Pancreas (tissue), 10 donors: ENCODE measurements at places on chromosomes 2 and 18. TPM values are rescaled to one million over a fixed set of nuclear protein-coding genes. Genes with fewer than 3 reads are reported as not detected.

The MAP3K19 gene
- not detected for polyA plus RNA-seq

The TTR gene
- 9,933 TPM for polyA plus RNA-seq

The TCF23 gene
- not detected for polyA plus RNA-seq

The PLCD4 gene
- polyA plus RNA-seq = 0.27 TPM

The LOXL3 gene
- 2.0 TPM for polyA plus RNA-seq

The EML6 gene
- polyA plus RNA-seq = 2.3 TPM

The ACADL gene
- polyA plus RNA-seq = 27.7 TPM

The DUSP28 gene
- polyA plus RNA-seq = 2.6 TPM

The MARCHF4 gene
- 4.1 TPM for polyA plus RNA-seq

DNA sequence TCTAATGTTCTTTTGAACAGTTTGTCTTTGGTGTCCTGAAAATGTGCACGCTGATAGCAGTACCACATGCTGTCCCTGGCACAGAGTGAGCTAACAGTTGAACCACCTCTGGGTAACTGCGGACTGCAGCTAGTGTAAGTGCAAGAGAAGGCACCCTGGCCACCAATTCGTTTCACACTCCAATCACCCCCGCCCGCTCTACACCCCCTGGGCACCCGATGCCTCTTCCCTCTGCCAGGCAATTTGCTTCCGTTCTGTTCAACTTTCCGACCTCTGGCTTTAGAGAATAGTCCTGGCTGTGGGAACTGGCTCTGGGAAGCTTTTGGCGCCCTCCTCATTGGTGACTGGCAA lies 1.4 kb downstream of the DOCK10 start:
- DNase-seq = no peak
- no peak overlapping the region for H3K27ac ChIP-seq
- no peaks in the 10 kb centered on the region for H3K36me3 ChIP-seq
- H3K4me3 ChIP-seq = no peak overlapping the region
- no peaks in the 10 kb centered on the region for H3K27me3 ChIP-seq

DNA sequence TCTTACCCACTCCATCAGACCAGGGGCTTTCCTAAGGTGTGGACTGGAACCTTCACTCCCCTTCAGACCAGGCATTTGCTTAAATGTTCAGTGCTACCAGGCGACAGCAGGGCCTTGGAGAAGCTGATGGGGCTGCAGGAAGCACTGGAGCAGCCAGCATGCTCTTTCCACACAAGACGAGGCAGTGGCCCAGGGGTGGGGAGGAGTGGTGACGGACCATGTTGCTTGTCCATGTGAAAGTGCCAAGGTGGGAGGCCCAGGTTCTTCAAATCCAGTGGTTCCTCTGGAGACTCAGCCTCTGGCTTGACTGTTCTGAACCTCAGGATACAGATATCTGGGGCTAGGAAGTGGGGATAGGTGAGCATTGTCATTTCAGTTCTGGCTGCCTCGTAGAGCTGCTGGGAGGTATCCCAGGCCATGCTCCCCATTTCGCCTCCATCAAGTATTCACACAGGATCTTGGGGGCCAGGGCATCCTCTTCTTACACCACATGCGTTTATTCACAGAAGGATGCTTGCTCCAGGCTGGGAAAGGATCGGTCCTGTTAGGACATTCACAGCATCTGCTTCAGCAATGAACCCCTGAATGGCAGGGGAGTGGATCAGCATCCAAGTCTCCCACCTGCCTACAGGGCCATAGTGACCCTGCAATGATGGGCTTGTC lies 62.2 kb downstream of the SFXN5 start:
- H3K36me3 ChIP-seq = no peaks in the 10 kb centered on the region
- no peaks in the 10 kb centered on the region for H3K4me1 ChIP-seq
- no peak for DNase-seq

DNA sequence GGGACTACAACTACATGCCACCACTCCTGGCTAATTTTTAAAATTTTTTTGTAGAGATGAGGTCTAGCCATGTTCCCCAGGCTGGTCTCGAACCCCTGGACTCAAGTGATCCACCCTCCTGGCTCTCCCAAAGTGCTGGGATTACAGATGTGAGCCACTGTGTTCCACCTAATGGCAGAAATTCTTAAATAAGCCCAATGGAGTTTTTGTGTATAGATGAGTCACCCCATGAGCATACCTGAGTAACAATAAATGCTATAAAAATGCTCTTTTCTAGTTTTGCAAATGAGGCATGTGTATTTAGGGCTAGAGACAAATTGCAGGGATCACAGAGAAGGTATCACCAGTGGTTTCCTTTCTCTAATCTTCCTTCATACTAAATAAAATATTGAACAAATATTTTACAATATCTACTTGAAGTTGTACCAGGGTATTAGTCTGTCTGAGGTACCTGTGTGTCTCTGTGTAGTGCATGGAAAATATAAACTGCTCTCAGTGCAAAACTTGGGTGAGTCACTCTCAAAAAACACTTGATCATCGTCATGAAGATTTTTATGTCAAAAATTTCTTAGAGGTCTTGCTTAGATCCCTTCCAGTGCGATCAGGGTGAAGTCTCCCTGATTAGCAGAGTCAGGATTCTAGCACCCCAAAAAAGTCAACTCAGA lies 337.1 kb upstream of the MMADHC start:
- no peak for DNase-seq
- H3K4me3 ChIP-seq = no peak overlapping the region
- H3K27ac ChIP-seq = no peak overlapping the region
- no peaks in the 10 kb centered on the region for H3K27me3 ChIP-seq
- H3K4me1 ChIP-seq = no peaks in the 10 kb centered on the region

- no peaks in the 10 kb centered on the region for H3K4me1 ChIP-seq
- DNase-seq = no peak
- no peak overlapping the region for H3K4me3 ChIP-seq
- no peaks in the 10 kb centered on the region for H3K27me3 ChIP-seq
- H3K27ac ChIP-seq = no peak overlapping the region
Observed at GRCh38 chr2:137865954-137866540, 98.2 kb upstream of the HNMT start.

DNA sequence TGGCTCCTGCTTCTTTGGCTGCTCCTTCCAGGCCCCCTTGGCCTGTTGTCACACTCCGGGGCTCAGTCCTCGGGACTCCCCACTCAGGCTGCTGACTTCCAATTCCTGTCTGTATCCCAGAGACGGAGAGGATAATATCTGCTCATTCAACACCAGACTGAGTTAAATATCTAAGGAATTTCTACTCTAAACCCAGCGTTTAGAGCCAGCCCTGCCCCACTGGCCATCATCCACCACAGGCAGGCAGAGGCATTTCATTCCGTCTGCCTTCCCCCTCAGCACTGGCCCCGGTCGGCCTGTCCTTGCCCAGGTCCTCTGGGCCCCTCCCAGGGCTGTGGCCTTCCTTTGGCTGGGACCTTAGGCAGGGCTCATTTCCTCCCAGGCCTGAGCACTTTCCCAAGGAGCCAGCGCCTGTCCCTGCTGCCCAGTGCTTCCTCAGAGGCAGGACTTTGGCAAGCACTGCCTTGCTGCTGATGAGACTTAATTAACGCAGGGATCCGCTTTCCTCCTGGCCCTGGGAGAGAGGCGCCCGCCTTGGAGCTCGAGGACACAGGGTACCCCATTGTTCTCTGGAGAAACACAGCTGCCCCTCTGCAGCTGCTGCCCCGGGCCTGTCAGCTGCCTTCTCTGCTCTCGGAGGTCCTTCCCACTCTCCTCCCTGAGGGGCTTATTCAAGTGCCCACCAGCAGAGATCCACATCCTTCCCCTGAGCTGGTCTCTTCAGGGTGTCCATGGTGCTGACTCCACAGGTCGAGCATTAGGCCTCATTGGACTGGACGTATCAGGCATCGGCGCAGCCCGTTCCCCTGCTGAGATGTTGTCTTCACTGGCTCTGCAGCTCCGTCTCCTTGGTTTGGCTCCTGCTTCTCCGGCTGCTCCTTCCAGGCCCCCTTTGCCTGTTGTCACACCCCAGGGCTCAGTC lies 42.8 kb downstream of the ATOH8 start:
- H3K4me3 ChIP-seq = no peak overlapping the region
- H3K27ac ChIP-seq = no peak overlapping the region
- peaks cover 20% of the 10 kb centered on the region for H3K4me1 ChIP-seq
- DNase-seq = peak; percentile 48
- no peaks in the 10 kb centered on the region for H3K36me3 ChIP-seq

DNA sequence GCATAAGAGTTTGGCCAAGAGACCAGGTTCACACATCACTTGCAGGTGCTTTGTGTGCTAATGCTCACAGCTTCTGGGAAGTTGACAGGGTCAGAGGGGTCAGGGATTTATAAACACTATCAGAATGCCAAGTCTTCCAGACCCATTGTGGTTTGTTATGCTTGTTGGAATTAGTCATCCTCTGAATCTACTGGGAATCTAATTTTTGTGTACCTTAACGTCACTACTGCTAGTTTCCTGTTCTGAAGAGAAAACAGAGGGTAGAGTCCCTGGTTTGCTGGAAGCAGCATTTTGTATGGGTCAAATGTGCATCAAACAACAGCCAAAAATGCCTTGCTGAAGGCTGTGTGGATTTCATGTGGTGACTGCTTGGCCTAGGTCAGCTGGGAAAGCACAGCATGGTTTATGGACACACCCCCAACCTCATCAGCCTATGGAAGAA lies 33.3 kb downstream of the ANTXR1 start:
- peaks cover 15% of the 10 kb centered on the region for H3K4me1 ChIP-seq
- peak overlapping the region; percentile 17 for H3K27ac ChIP-seq
- no peaks in the 10 kb centered on the region for H3K36me3 ChIP-seq

- no peak overlapping the region for H3K27ac ChIP-seq
- H3K4me3 ChIP-seq = no peak overlapping the region
- H3K4me1 ChIP-seq = peaks cover 3% of the 10 kb centered on the region
- no peaks in the 10 kb centered on the region for H3K27me3 ChIP-seq
- DNase-seq = no peak
- no peaks in the 10 kb centered on the region for H3K36me3 ChIP-seq
Observed at GRCh38 chr2:60847854-60848253, 33.5 kb upstream of the REL start.

GRCh38 chr18:46601141-46601805 lies 55.7 kb downstream of the LOXHD1 start:
- DNase-seq = no peak
- no peaks in the 10 kb centered on the region for H3K27me3 ChIP-seq

- H3K36me3 ChIP-seq = no peaks in the 10 kb centered on the region
- no peak overlapping the region for H3K27ac ChIP-seq
- DNase-seq = no peak
- H3K27me3 ChIP-seq = no peaks in the 10 kb centered on the region
- H3K4me3 ChIP-seq = no peak overlapping the region
Observed at GRCh38 chr18:24627644-24628315, 167.3 kb downstream of the HRH4 start.

DNA sequence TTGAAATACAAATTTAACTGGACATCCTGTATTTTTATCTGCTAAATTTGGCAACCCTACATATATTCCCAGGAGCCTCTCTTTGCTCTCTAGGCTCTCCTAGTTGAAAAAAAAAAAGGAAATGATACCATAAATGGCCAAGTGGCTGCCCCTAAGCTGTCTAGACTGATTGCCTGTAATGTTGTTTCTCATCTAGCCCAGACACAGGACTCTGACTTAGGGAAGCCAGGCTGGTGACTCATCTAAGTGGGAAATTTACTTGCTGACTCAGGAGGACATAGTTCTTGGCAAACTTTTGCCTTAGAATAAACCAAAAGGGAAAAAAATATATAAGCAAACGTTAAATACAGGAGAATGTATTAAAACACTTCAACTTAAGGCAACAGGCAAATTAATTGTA lies 14.6 kb upstream of the ITGAV start:
- peaks cover 19% of the 10 kb centered on the region for H3K4me1 ChIP-seq
- no peak for DNase-seq
- no peaks in the 10 kb centered on the region for H3K27me3 ChIP-seq
- no peaks in the 10 kb centered on the region for H3K36me3 ChIP-seq
- no peak overlapping the region for H3K4me3 ChIP-seq

DNA sequence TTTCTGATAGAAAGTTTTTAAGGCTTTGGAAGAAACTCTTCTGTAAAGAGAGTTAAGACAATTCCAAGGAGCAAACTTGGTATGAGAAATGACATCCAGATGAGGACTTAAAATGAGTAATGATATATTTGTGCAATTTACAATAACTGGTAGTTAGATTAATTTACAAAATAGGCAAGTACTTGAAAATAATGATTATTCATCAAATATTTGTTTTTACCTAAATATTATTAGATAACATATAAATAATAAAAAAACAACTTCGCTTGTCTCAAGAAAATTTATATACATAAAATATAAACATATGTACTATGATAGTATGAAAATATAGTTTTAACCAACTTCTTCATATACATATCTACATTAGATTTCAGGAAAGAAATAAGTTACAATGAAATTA lies 478.5 kb downstream of the TRIB2 start:
- no peaks in the 10 kb centered on the region for H3K27me3 ChIP-seq

DNA sequence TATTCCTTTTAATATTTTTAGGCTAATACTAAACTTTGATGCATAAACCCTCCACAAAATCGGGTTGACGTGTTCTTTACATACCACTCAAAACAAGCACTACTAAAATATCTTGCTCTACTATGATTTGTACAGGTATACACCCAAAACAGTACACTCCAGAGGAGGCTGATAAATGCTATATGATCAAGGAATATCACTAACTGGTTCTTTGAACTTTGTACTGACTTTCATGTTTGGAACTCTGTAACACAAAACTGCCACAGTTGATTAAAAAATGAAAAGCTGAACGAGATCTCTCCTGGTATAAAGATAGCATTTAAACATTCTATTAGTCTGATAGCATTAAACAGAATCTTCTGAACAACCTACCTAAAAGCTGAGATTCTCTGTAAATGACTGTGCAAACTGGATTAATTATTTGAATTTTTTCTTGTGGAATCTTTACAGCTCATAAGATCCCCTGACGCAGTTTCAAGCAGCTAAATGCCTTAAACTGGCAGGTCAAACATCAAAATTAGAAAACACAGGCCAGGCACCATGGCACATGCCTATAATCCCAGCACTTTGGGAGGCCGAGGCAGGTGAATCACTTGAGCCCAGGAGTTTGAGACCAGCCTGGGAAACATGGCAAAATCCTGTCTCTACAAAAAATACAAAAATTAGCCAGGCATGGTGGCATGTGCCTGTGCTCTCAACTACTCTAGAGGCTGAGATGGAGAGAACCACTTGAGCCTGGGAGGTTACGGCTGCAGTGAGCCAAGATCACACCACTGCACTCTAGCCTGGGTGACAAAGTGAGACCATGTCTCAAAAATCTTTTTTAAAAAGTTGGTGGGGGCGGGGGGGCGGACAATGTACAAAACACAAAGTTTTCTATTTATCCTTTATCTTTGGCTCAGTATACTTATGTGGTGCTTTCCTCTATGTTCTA lies 150.6 kb downstream of the EXOC6B start:
- DNase-seq = no peak
- peaks cover 4% of the 10 kb centered on the region for H3K4me1 ChIP-seq
- no peaks in the 10 kb centered on the region for H3K27me3 ChIP-seq

GRCh38 chr2:126930970-126931590 lies 32.4 kb downstream of the TEX51 start:
- no peaks in the 10 kb centered on the region for H3K27me3 ChIP-seq
- H3K4me1 ChIP-seq = no peaks in the 10 kb centered on the region
- DNase-seq = no peak
- no peak overlapping the region for H3K4me3 ChIP-seq

DNA sequence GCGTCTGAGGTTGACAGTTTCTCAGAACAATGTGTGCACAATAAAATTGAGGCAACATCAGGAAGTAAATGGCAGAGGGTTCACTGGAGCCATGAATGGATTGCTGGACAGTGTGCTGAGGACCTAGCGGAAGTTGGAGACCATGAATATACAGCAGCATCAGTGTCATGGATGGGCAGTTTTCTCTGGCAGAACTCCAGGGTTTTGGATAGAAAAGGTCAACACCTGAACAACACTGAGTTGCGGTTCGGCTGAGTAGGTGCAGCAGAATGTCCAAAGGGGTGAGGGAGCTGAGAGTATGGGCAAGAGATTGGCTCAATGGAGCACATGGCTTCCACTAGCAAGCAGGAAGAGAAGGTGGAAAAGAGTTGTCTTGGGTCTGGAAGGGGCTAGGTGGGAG lies 73.7 kb downstream of the DNER start:
- H3K27ac ChIP-seq = no peak overlapping the region
- no peaks in the 10 kb centered on the region for H3K27me3 ChIP-seq
- no peaks in the 10 kb centered on the region for H3K4me1 ChIP-seq
- no peak for DNase-seq
- H3K36me3 ChIP-seq = no peaks in the 10 kb centered on the region
- H3K4me3 ChIP-seq = no peak overlapping the region
